ENCODE measurements at places on chromosomes 11 and 22.

DNA sequence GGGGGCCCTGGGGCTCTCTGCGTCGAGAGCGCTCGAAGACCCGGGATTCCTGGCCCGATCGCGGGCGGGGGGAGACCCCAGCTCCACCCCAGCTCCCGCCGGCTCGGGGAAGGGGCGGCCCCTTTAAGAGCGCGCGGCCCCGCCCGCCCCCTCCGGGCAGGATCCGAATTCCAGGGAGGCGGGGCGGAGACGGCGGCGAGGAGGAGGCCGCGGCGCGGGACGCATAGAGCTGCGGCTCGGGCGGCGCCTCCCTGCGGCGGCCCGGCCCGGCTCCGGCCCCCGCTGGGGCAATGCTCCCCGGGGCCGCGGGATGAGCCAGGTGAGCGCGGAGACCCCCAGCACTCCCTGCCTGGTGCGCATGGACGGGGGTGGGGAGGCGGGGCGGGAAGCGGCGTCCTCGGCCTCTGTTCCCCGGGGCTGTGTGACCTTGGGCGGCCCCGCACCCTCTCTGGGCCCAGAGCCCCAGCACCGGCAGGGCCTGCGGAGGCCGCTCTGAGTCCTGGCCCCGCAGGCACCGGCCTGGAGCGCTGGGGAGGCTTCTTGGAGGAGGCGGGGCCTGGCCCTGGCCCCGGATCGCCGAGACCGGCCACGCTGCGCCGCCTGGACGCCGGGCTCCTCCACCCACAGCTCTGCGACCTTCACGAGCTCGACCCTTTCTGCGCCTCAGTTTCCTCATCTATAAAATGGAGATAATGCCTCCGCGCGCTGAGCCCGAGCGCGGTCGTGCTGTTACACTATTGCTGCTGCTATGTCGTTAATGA is 565 bp downstream of the GAS2L1 start:
- peak; percentile 63 for DNase-seq

DNA sequence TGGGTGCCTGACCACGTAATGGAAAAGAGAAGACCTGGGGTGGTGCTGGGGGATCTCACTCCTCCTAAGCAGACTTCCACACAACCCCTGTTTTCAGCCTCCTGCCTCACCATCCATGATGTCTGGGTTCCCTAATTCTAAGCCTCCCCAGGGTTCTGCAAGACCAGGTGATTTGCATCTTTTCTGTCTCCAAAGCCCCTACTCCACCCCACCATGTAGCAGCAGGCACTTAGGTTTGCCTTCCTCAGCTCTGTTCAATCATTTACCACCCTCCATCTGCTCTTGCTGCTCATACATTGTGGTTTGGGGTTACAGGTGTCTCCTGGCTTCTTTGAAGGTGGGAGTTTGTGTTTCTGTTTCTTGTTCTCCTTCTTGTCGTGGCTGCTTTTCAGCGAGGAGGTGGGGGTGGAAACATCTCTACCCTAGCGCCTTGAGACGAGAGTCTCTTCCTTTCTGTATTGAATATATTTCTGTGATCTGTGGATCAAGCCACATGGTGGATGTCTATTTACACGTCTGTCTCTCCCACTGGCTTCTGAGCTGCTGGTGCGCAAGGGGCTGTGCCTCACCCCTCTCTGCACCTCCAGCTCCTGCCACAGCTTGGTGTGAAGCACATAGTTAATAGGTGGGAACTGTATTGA is 6.6 kb upstream of the SSTR3 start:
- DNase-seq = peak; percentile 86

DNA sequence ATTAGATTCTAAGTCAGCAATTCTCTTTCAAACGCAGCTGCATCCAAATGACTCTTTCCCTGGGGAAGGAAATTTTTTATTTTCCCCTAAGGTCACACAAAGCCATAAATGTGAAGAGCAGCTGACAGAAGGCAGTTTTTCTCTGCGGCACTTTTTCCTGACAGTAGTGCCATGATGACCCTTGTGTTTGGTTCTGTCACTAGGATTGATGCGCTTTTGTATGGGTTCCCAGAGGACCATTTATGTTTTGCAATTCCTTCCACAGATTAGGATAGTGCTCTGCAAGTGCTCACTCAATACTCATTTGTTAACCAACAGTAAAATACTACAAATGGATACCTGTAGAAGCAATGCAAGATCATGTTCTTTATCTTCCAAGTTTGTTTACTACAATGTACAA is 359.6 kb upstream of the CTSC start:
- no peak for DNase-seq

DNA sequence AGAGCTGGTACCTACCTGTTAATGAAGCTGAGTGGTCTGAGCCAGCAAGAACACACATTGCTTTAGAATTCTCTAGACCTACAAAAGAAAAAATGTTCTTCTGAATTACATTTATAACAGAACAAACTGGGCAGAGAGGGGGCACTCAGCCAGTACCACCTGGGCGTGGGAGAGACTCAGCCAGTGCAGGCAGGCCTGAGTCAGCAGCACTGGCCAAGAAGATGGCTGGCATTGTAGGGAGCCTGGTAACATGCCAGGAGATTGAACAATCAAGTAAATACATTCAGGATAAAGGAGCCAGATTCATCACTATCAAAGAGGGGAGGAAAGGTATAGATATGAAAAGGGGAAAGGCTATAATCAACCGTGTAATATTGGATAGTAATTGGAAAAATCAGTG is 19.9 kb downstream of the SERGEF start:
- DNase-seq = no peak

GRCh38 chr11:73072935-73073481 is 69.1 kb downstream of the FCHSD2 start:
- peak; percentile 39 for DNase-seq

DNA sequence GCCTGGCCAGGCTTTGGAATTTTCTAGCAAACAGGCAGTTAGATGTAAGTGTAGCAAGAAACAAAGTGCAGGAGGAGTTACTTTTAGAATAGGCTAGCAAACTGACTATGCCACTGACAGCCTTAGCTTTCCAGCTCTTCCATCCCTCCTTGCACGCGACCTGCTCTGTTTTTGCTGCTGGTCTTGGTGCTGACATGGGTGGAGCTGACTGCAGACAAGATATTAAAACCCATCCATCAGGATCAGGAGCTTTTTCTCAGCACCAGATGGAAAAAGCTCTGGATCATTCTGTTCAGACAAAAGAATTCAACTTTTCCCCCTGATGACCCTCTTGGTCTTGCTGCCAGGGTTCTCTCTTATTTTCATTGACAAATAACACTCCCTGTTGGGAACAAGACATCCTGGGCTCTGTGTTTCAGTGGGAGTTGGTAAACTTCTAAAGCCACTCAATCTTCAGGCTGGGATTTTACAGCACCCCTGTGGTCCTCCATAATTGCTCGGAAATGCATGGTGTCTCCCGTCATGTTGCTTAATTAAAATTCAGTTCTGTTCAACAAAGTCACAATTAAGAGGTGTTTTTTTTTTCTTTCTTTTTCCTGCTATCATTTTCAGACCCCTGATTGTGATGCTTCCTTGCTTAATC is 240.0 kb upstream of the LARGE1 start:
- DNase-seq = no peak

DNA sequence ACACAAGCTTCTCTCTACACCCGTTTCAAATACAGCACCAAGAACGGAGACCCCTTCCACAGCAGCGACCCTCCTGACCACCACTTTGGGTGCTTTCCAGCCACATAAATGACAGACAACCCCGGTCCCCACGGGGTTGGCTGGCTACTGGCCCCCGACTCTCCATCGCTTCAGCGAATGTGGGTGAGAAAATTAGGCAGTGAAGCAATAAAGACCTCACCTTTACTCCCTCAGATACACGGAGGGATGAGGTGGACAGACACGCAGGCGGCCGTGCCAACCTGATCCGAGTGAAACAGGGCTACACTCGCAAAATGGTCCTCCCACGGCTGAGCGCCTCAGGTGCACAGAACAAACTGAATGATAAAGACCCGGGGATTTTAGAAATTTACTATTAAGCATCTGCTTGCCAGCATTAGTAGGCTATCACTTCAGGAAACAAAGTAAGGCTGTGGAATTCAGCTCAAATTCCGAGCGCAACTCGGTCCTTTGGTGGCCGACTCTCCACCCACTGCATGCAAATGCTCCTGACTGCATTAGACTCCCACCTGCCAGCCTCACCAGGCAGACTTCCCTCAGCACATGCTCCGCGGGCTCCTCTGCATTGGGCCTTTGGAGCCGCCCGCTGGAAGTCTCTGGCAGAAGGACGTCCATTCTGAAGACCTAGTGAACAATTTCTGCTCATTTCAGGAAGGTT is 12.8 kb upstream of the EFCAB6 start:
- DNase-seq = no peak

DNA sequence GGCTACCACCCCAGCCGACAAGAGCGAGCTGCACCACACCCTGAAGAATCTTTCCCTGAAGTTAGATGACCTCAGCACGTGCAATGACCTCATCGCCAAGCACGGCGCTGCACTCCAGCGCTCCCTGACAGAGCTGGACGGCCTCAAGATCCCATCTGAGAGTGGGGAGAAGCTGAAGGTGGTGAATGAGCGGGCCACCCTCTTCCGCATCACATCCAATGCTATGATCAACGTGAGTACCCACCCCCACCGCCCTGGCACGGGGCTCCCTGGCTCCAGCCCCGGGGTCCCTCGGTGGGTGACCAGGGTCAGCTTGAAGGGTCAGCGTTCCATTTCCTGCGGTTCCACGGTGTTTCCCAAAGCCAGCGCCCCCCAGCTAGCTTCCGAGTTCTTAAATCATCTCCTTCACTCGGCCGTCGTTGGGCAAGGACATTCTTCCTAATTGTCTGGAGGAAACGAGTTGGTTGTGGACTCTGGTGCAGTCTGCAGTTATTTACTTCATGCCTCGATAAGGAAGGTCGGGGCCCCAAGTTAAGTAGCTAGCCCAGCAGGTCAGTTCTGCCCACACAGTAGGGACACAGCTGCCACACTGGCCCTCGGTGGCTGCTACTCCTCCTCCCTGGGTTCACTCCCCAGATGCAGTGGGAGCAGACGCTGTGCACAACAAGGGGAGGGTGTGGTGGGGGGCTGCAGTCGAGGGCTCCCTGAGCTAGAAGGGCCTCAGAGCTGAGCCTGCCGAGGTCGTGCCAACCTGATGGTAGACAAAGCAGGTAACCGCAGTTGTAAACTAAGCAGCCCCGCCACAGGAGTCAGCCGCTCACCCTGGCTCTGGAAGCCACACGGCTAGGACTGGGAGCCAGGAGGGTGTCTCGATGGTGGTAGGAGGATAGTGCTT is 97.9 kb downstream of the MORC2 start:
- no peak for DNase-seq

GRCh38 chr11:6925007-6925577 is 1.1 kb upstream of the ZNF215 start:
- DNase-seq = no peak

GRCh38 chr22:33438273-33438672 is 380.1 kb upstream of the SYN3 start:
- no peak for DNase-seq

GRCh38 chr11:78532991-78533390 is 41.7 kb downstream of the NARS2 start:
- no peak for DNase-seq

GRCh38 chr11:110093407-110094297 is 460 bp downstream of the ZC3H12C start:
- DNase-seq = peak; percentile 37

- no peak for DNase-seq
These were observed 34.6 kb downstream of the FLRT1 start for GRCh38 chr11:64070314-64070681.

DNA sequence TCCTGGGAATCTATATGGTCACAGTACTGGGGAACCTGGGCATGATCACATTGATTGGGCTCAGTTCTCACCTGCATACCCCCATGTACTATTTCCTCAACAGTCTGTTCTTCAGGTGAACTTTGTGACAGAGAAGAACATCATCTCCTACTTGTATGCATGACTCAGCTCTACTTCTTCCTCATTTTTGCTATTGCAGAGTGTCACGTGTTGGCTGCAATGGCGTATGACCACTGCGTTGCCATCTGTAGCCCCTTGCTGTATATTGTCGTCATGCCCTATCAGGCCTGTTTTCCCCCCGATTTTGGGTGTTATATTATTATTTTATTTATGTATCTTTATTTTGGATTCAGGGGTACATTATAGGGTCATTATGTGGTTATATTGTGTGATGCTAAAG is 2.4 kb upstream of the OR8G1 start:
- no peak for DNase-seq

DNA sequence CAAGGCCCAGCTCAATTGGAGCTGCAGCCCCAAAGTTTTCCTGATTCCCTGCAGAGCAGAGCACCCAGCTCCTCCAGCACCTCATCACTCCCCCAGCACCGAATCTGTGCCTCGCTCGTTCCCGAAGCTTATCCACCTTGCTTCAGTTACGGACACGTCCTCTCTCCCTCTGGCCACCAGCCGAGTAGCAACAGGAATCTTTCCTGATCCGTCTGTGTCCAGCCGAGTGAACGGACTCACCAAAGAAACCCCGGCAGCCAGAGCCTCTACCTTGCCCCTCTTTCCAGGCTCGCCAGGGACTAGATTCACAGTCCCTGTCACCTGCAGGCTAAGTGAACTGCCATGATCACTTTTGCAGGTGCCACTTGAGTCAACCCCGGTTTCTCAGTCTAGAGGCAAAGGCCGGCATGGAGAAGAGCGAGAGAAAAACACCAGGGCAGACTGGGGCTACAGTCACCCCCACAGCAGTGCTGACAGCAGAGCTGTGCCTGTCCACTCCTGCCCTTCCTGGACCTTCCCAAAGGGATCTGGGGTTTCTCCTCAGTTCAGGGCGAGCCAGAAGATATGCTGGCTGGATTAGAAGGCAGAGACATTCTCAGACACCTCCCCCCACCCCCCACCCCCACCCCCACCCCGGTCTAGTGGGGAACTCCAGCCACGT is 32.3 kb downstream of the BID start:
- DNase-seq = peak; percentile 27

DNA sequence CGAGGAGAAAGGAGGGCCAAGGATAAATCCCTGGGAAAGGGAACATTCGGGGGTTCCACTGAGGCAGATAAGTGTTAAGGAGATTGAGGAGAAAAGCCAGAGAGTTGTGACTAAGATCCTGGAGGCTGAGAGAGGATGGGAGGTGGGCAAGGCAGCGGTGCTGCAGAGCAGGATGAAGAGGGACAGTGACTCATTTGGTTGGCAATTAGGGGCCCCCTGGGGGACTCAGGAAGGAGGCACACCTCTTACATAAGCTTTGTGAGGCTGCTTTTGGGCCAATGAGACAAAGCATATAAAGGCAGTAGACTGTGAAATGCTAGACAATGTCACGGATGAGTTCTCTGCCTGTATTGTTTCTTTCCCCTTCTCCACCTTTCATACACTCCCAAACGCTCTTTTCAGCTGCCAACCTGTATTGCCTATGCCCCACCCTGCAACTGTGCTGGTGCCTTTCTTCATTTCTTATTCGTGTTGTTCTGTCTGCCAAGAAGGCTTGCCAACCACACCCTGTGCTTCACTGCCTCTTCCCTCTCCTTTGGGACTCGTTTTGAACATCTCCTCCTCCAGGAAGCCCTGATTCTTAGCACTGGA is 246.8 kb upstream of the KIRREL3 start:
- DNase-seq = no peak

- no peak for DNase-seq
These were observed 57.9 kb downstream of the SYTL2 start for GRCh38 chr11:85752890-85753581.

DNA sequence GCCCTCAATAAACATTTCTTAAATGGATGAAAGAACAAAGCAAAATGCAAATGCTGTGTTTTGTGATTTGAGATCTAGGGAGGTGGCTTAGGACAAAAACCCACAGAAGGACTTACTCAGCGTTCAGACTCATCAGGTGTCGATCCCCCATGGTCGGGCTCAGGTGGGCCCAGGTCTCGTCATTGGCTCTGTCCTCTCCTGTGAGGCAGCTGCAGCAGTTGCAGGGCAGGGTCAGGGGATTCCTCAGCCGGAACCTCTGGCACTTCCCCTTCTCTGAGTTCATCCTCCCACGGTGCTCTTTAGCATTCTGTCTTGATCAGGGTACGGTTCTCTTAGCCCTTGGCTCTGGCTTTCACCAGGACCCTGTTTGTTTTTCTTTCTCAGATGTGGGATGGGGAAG is 14.0 kb upstream of the ACR start:
- DNase-seq = peak; percentile 72

Data from GM13977 (cell line).